ENCODE measurements at places on chromosomes 12 and 14.

DNA sequence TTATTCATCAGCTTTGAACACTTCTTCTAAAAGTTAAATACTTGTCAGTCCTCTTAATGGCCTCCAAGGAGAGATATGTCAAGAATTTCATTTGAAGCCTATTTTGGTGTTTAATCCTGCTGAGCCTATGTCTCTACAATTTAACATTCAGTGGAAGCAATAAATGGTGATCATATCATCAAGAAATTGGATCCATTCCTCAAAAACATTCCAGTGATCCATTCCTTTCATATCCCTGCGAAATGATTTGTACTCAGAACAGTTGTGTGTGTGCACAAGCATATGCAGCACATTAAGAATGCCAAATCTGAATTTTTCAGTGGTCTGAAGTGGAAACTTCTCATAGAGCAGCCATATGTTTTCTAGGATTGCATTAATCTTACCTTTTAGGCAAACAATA is 373.7 kb upstream of the SYT1 start:
- no peak for DNase-seq

- no peak for DNase-seq
These were observed 4.4 kb downstream of the ZBTB42 start for GRCh38 chr14:104805326-104805678.

GRCh38 chr14:70188659-70189455 is at the start of gene SLC8A3:
Gene SLC8A3 (minus strand): TSS chr14:70188951. CDS start chr14:70168422, 20,529 bp downstream.
- DNase-seq: no peak

- no peak for DNase-seq
These were observed 22.7 kb downstream of the AEBP2 start for GRCh38 chr12:19461999-19462398.

DNA sequence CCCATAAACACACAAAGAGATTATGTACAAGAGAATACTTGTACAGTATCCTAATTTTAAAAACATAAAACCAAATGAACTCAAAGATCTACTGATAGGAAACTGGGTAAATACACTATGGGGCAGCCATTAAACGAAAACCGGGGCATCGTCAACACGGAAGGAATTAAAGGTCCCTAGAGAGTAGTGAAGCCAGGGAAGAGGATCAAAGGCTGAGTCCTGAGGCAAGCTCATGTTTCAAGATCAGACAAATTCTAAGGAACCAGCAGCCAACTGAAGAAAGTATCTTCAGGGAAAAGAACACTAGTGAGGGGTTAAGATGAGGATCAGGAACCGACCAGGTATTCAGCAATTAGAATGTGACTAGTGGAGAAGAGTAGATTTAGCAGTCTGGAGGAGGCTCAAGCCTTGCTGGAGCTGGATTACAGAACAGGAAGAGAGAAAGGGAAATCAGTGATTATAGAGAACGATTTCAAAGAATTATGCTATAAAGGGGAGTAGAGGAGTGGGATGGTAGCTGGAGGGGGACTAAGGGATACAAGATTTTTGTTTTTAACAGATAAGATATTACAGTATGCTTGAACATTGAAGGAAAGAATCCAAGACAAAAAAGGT is 23.7 kb downstream of the SEL1L start:
- DNase-seq: no peak

DNA sequence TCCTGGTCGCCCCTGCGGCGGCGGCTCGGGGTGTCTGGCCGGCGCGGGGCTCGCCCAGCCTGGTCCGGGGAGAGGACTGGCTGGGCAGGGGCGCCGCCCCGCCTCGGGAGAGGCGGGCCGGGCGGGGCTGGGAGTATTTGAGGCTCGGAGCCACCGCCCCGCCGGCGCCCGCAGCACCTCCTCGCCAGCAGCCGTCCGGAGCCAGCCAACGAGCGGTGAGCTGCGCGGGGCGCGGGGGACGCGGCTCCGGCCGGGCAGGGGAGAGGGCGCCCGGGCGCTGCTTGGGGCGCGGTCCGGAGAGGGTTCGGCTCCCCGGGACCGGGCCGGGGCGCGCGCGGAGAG is at the start of gene LGALS3:
LGALS3 (plus strand) TSS at position 167 of the 342 bp plus-strand sequence. CDS start 8,122 bp downstream, outside the sequence.
- DNase-seq: peak; percentile 20

DNA sequence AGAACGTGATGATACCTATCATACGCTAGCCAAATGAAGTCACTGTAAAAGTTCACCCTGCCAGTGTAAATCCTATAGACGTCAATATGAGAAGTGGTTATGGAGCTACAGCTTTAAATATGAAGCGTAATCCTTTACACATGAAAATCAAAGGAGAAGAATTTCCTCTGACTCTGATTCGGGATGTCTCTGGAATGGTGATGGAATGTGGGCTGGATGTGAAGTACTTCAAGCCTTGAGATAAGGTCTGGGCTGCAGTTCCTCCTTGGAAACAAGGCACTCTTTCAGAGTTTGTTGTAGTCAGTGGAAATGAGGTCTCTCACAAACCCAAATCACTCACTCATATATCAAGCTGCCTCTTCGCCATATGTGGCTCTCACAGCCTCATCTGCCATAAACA is 53.1 kb upstream of the NAP1L1 start:
- no peak for DNase-seq
